ENCODE measurements at places on chromosomes 3 and 15. TPM values are rescaled to one million over a fixed set of nuclear protein-coding genes. Genes with fewer than 3 reads are reported as not detected.

DNA sequence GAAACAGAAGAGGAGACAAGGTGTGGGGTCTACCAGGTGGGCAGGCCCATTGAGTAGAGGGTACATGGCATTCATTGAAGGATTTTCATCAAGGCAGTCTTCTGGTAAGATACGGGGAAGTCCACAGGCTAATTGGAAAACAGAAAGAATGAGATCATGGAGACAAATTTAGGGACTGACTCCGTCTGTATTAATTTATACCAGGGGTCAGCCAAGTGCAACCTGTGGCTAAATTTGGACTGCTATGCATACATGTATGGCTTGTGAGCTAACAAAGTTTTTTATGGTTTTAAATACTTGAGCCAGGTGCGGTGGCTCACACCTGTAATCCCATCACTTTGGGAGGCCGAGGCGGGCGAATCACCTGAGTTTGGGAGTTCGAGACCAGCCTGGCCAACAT is 21.1 kb upstream of the SNRPN start:
- H3K27ac ChIP-seq: no peak overlapping the region
- no peaks in the 10 kb centered on the region for H3K4me1 ChIP-seq
- no peaks in the 10 kb centered on the region for H3K27me3 ChIP-seq
- H3K36me3 ChIP-seq: no peaks in the 10 kb centered on the region
- no peak overlapping the region for H3K4me3 ChIP-seq
- no peak for DNase-seq

Gene LAMB2
- 312 TPM for polyA plus RNA-seq

Gene STAC
- 0.52 TPM for polyA plus RNA-seq

GRCh38 chr15:101523560-101523940 is 34.0 kb upstream of the PCSK6 start:
- H3K36me3 ChIP-seq: no peaks in the 10 kb centered on the region
- no peak overlapping the region for H3K27ac ChIP-seq
- no peak for DNase-seq
- H3K4me3 ChIP-seq: no peak overlapping the region
- H3K4me1 ChIP-seq: peaks cover 12% of the 10 kb centered on the region

- H3K4me1 ChIP-seq: no peaks in the 10 kb centered on the region
- DNase-seq: peak; percentile 15
- no peak overlapping the region for H3K4me3 ChIP-seq
- H3K27ac ChIP-seq: no peak overlapping the region
Observed at GRCh38 chr3:7309641-7310102, 448.8 kb downstream of the GRM7 start.

Gene IMPG2
- not detected for polyA plus RNA-seq

GRCh38 chr3:19702416-19703078 is 231.5 kb downstream of the EFHB start:
- H3K4me3 ChIP-seq: no peak overlapping the region
- no peak overlapping the region for H3K27ac ChIP-seq
- H3K36me3 ChIP-seq: no peaks in the 10 kb centered on the region
- no peaks in the 10 kb centered on the region for H3K4me1 ChIP-seq
- H3K27me3 ChIP-seq: no peaks in the 10 kb centered on the region

DNA sequence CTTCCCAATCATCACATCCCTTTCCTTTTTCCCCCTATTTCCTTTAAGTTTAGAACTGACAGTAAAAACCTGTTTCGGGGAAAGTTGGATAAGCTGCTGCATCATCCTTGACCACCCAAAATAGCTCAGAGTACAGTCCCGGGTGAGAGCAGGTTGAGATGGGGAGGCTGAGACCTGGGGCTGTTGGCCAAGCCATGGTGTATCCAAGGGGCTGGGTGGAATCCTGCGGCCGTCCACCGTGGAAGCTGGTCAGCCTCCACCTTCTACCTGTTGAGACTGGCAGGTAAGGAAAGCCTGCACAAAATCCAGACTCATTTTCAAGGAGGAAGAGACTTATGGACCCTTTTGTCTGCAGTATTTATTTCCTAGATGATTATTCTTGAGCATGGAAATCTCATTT is 128.2 kb upstream of the PLXNA1 start:
- no peak for DNase-seq
- peaks cover 2% of the 10 kb centered on the region for H3K36me3 ChIP-seq
- no peaks in the 10 kb centered on the region for H3K4me1 ChIP-seq
- H3K4me3 ChIP-seq: no peak overlapping the region
- H3K27me3 ChIP-seq: no peaks in the 10 kb centered on the region

DNA sequence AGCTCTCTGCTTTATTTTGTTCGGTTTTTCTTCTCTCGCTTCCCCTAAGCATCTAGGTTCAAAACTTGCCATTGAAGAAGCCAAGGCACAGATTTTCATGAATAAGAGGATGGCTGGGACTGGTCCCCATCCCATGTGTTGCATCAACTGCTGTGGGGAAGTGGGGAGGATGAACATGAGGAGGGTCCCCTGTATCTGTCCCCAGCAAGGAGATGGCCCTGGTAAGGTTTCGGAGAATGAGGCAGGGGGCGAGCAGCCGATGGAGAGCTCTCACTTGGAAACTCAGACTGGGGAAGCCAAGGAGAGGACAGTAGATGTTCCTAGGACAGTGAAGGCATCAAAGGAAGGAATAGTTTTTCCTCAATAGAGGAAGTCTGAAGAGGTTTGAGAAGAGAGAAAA is 142.0 kb upstream of the ATP2B2 start:
- H3K27ac ChIP-seq: no peak overlapping the region
- no peaks in the 10 kb centered on the region for H3K4me1 ChIP-seq
- no peaks in the 10 kb centered on the region for H3K36me3 ChIP-seq
- H3K4me3 ChIP-seq: no peak overlapping the region
- H3K27me3 ChIP-seq: no peaks in the 10 kb centered on the region

- no peak overlapping the region for H3K27ac ChIP-seq
- DNase-seq: no peak
- no peak overlapping the region for H3K4me3 ChIP-seq
- no peaks in the 10 kb centered on the region for H3K36me3 ChIP-seq
- H3K27me3 ChIP-seq: no peaks in the 10 kb centered on the region
- no peaks in the 10 kb centered on the region for H3K4me1 ChIP-seq
Observed at GRCh38 chr15:48617619-48618018, 27.9 kb downstream of the FBN1 start.

GRCh38 chr3:42547401-42547945 is 34.3 kb downstream of the SEC22C start:
- peak; percentile 71 for DNase-seq
- no peak overlapping the region for H3K27ac ChIP-seq
- H3K4me3 ChIP-seq: no peak overlapping the region
- no peaks in the 10 kb centered on the region for H3K4me1 ChIP-seq

Gene C3orf49
- polyA plus RNA-seq: not detected

DNA sequence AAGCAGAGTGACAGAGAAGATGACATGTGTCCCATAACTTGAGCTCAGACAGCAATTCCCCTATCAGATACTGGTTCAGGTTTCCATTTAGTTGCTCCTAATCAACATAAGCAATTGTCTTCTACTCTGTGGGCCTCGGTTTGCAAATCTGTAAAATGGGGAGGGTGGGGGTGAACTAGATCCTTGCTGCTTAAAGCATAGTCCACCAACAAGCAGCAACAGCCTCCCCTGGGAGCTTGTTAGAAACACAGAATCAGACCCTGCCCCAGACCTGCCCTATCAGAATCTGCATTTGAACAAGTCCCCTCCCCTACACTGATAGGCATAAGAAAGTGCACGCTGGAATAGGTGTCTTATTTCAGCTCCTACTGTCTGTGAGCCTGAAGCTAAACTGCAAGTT is 87.8 kb downstream of the CEMIP start:
- H3K27me3 ChIP-seq: no peaks in the 10 kb centered on the region
- H3K27ac ChIP-seq: no peak overlapping the region
- H3K4me3 ChIP-seq: no peak overlapping the region
- H3K36me3 ChIP-seq: no peaks in the 10 kb centered on the region
- DNase-seq: no peak

DNA sequence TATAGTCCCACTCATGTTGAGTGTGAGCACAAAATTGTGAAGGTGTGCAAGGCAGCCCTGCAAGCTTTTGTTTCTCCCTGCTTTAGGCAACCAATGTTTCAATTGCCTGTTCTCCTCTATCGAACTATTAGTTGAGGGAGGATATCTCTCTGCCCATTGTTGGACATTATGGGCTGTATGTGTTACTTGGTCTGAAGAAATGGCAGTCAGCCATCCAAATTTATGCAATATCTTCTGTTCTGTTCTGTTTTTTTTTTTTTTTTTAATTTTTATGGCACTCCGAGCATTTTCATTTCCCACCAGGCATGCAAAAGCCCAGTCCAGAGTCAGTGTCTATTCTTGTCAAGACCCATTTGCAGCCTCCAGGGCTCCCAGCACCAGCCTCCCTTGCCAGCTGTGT is 44.0 kb downstream of the ANAPC13 start:
- H3K36me3 ChIP-seq: no peaks in the 10 kb centered on the region
- no peak for DNase-seq
- H3K27me3 ChIP-seq: peaks cover 2% of the 10 kb centered on the region
- no peak overlapping the region for H3K4me3 ChIP-seq
- no peak overlapping the region for H3K27ac ChIP-seq

GRCh38 chr15:69909719-69910444 is 187.8 kb downstream of the TLE3 start:
- no peaks in the 10 kb centered on the region for H3K36me3 ChIP-seq
- no peaks in the 10 kb centered on the region for H3K4me1 ChIP-seq
- H3K27me3 ChIP-seq: no peaks in the 10 kb centered on the region
- no peak overlapping the region for H3K4me3 ChIP-seq
- no peak overlapping the region for H3K27ac ChIP-seq

- H3K4me1 ChIP-seq: no peaks in the 10 kb centered on the region
- no peaks in the 10 kb centered on the region for H3K36me3 ChIP-seq
- no peak overlapping the region for H3K4me3 ChIP-seq
- H3K27ac ChIP-seq: no peak overlapping the region
- DNase-seq: peak; percentile 38
Observed at GRCh38 chr3:66110840-66111239, 72.1 kb upstream of the MAGI1 start.

DNA sequence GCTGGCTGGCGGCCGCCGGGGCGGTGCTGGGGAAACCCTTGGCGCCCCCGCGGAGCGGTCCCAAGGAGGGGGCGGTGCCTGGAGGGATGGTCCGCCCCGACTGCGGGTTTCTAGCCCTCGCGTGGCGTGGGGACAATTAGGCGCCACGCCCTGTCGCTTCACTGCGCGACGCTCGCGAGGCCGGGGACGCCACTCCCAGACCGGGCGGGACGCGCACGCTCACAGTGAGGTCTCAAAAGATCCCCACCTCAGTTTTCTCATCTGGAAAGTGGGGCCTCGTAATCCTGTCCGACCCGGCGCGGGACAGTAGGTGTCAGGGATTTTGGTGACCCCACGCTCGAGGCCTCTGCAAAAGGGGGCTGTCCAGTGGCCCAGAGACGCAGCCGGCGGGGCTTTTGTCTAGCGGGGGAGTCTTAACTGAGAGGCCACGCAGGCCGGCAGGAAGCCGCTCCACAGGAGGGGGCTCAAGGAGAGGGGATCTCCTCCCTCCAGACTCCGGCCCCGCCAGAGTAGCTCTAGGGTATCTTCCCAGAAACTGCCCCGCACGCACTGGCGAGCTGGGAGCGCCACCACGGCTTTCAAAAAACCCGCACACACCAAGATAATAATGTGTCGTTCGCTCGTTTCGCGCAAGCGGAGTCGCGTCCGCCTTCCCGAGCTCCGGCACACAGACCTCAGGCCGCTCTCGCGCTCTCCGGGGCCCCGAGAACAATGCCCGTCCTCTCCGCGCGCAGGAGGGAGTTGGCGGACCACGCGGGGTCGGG is 710 bp upstream of the CLK3 start:
- peak; percentile 76 for DNase-seq
- peak overlapping the region; percentile 92 for H3K4me3 ChIP-seq
- peaks cover 2% of the 10 kb centered on the region for H3K36me3 ChIP-seq

DNA sequence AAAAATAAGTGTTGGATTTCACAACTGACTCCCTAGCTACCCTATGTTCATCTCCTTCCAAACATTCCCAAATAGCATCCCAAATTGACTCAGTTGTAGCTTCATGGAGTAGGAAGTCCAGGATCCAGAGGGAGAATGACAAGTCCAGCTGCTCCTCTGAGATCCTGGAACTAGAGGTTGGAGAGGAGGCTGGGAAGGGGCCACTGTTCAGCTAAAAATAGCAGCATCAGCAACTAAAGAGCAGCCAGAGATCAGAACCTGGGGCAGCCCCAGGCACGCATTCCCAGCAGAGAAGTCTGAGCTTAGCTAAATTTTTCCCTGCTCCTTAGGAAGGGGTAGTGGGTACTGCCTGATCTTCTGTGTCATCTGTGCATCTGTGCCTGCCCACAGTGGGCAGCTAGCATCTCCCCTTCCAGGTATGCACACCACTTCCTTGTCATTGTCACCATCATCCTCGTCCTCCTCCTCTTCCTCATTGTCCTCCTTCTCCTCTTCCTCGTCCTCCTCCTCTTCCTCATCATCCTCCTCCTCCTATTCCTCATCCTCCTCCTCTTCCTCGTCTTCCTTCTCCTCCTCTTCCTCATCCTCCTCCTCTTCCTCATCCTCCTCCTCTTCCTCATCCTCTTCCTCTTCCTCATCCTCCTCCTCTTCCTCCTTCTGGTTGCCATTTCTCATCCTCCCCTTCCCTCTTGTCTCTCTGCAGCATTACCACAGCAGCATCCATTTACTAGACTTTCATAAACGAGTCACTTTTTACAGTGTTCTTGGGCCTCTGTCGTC is 152.3 kb upstream of the ROPN1 start:
- H3K27ac ChIP-seq: no peak overlapping the region
- peaks cover 4% of the 10 kb centered on the region for H3K27me3 ChIP-seq
- no peak for DNase-seq
- H3K4me1 ChIP-seq: no peaks in the 10 kb centered on the region

Gene SLC2A2
- 58.9 TPM for polyA plus RNA-seq

Gene CHRM5
- polyA plus RNA-seq: not detected

Gene CILP
- polyA plus RNA-seq: 0.67 TPM

GRCh38 chr3:177647876-177648275 is 450.6 kb upstream of the TBL1XR1 start:
- H3K4me3 ChIP-seq: no peak overlapping the region
- no peaks in the 10 kb centered on the region for H3K4me1 ChIP-seq
- no peaks in the 10 kb centered on the region for H3K27me3 ChIP-seq
- DNase-seq: no peak

DNA sequence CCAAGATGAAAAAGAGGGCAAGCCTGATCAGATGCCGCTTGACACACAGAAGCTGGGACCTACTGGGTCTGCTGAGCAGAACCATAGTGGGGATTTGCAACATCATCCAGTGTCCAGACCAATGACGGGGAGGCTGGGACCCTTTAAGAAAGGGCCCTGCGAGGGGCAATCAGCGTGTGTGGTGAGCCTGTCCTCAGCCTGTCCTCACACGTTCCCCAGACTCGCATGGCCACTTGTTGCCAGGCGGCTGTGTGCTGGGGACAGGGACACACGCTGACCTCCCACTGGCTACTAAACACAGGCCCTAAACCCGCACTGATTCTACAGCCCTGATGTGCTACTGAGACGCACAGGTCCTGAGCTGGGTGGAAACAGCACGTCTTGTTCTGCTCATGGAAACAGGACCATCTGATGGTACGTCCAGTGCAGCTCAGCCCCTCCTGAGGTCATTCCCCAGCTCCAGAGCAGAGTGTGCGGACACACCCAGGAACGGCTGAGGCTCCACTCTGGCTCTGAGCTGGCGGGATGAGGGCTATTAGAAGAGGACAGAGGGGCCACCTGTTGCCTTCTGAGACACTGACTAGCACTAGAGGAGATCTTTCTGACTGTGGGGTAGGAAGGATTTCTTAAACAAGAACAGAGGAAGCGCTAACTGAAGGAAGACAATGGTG is 24.4 kb downstream of the PCSK6 start:
- no peak overlapping the region for H3K4me3 ChIP-seq
- H3K27ac ChIP-seq: no peak overlapping the region
- no peaks in the 10 kb centered on the region for H3K36me3 ChIP-seq

Measured in small intestine (tissue), 16 donors.